Subcutaneous preadipocyte (primary cell): ENCODE measurements at places on chromosomes 2 and 18. TPM values are rescaled to one million over a fixed set of nuclear protein-coding genes. Genes with fewer than 3 reads are reported as not detected.

Gene IL36B
- not detected in 2 replicates for total RNA-seq

Gene GKN1
- total RNA-seq, result not detected in 2 replicates

Gene BCL2
- 2.6 and 5.3 TPM in 2 replicates for total RNA-seq

Gene ANKRD29
- total RNA-seq, result 6.6 and 14.7 TPM in 2 replicates

Gene PLGLB2
- 0.73 and 2.0 TPM in 2 replicates for total RNA-seq

Gene UCN
- 0.59 and 0.73 TPM in 2 replicates for total RNA-seq

Gene CXCR4
- not detected in 2 replicates for total RNA-seq

Gene L3MBTL4
- 0.20 and 0.37 TPM in 2 replicates for total RNA-seq

Gene IL1RL1
- under 0.01 and 0.39 TPM in 2 replicates for total RNA-seq

Gene FEV
- total RNA-seq, result not detected in 2 replicates

Gene RBKS
- total RNA-seq, result 0.73 and 2.0 TPM in 2 replicates

Gene ITPRIPL1
- 1.8 and 2.3 TPM in 2 replicates for total RNA-seq

Gene EN1
- 6.6 and 9.6 TPM in 2 replicates for total RNA-seq

Gene ZAP70
- not detected in 2 replicates for total RNA-seq

Gene ANKRD53
- total RNA-seq, result 0.39 and 1.8 TPM in 2 replicates

Gene ACVR1
- total RNA-seq, result 23.7 and 25.4 TPM in 2 replicates

Gene DCDC2C
- total RNA-seq, result not detected in 2 replicates

Gene RGPD3
- total RNA-seq, result under 0.01 and 0.20 TPM in 2 replicates

Gene CACNB4
- 0.37 and 0.39 TPM in 2 replicates for total RNA-seq

Gene AQP12B
- total RNA-seq, result not detected in 2 replicates

Gene GALNT13
- total RNA-seq, result 2.6 and 4.5 TPM in 2 replicates

Gene B3GNT7
- not detected in 2 replicates for total RNA-seq

Gene STARD7
- total RNA-seq, result 143 and 186 TPM in 2 replicates

Gene TCF7L1
- total RNA-seq, result 1.8 and 2.2 TPM in 2 replicates

Gene ABHD1
- under 0.01 TPM in 1 of 2 replicates, not detected in the other for total RNA-seq

Gene UGT1A4
- total RNA-seq, result not detected in 2 replicates

Gene PROKR1
- under 0.01 TPM in 1 of 2 replicates, not detected in the other for total RNA-seq

Gene NMUR1
- total RNA-seq, result not detected in 2 replicates

Gene KCNJ3
- not detected in 2 replicates for total RNA-seq

Gene C1QL2
- total RNA-seq, result not detected in 2 replicates

Gene ACTR3
- 176 and 216 TPM in 2 replicates for total RNA-seq

Gene B4GALT6
- total RNA-seq, result 3.7 and 6.3 TPM in 2 replicates

Gene NOSTRIN
- under 0.01 and 0.20 TPM in 2 replicates for total RNA-seq

Gene AOX1
- 183 and 229 TPM in 2 replicates for total RNA-seq

Gene STAT4
- 3.3 and 4.8 TPM in 2 replicates for total RNA-seq

Gene MYL1
- total RNA-seq, result not detected in 2 replicates

Gene IL37
- total RNA-seq, result not detected in 2 replicates
